Right atrium auricular region (tissue), 2 donors: ENCODE measurements at places on chromosomes 5 and 9. TPM values are rescaled to one million over a fixed set of nuclear protein-coding genes. Genes with fewer than 3 reads are reported as not detected.

Gene RANBP17
- total RNA-seq: 1.4 TPM

Gene FNIP1
- total RNA-seq: 30.6 TPM

DNA sequence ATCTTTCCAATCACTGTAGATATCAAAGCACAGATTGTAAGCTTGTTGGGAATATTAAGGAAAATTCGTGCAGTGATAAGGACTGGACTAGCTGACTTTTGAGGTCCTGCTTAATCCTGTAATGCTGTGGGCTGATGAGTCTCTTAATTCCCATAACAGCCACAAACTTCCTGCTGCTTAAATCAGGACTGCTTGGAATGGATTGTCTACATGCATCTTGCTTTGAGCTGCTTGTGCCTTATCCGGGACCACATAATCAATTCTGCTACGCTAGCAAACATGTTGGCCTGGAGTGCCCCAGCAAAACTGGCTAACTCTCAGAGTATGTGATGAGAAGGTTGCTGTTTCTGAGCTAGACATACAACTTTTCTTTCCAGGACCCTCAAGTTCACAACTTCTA is 79.6 kb downstream of the SNCAIP start:
- no peak for DNase-seq

- no peak for DNase-seq
Measured at GRCh38 chr5:171701100-171701541, 84.5 kb upstream of the SMIM23 start.

DNA sequence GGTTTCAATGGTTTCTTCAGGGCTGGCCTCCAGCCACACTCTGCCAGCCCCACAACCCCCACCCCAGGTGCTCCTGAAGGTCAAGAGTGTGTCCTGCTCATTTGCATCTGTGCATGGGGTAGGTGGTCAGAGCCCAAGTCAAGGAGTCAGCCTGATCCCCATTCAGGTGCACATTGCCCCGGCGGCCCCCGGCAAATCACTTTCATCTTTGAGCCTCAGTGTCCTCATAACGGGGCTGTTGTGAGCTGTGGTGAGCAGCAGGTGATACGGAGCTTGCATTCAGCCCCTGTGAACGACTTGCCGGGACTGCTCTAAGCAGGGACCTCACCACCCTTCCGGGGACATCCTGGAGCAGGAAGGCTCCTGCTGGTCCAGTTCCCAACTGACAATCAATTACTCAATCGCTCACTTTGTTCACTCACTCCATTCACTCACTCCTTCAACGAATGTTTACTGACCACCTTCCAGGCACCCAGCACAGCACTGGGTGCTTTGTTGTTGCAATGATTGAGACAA is 93.2 kb upstream of the CPEB4 start:
- DNase-seq: no peak

- no peak for DNase-seq
Measured at GRCh38 chr5:148810823-148811222, 15.6 kb upstream of the ADRB2 start.
